ENCODE measurements at places on chromosomes 13 and 19.

- no peak for DNase-seq
These were observed 22.5 kb downstream of the RNASEH2B start for GRCh38 chr13:50932091-50932490.

DNA sequence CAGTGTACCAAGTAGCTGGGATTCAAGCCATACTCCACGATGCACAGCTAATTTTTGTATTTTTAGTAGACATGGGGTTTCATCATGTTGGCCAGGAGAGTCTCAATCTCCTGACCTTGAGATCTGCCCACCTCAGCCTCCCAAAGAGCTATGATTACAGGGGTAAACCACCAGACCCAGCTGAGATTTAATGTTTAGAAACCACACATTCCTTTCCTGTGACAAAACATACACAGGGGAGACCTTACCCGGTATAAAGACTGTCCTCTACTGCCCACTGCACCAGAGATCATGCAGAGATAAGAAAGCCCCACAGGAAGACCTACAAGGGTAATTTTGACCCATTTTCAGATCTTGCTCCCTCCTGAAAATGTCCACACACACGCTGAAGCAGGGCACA is 22.8 kb upstream of the ZNF83 start:
- DNase-seq, result no peak

DNA sequence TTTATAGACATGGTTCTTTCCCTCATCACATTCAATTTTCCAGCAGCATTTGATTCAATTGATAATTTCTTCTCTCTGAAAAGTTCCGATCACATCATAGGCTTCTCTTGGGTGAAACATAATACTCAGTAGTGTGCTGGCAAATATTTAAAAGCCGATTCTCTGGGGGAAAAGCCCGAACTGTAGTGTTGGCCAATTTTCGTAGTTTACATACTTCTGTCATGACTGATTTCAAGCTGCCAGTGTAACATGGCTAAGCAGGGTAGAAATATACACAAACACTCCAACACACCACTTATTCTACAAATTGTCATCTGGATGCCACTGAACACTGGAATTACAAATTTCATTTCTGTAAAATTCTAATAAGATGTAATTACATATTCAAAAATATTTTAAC is 56.1 kb upstream of the FREM2 start:
- DNase-seq, result no peak

DNA sequence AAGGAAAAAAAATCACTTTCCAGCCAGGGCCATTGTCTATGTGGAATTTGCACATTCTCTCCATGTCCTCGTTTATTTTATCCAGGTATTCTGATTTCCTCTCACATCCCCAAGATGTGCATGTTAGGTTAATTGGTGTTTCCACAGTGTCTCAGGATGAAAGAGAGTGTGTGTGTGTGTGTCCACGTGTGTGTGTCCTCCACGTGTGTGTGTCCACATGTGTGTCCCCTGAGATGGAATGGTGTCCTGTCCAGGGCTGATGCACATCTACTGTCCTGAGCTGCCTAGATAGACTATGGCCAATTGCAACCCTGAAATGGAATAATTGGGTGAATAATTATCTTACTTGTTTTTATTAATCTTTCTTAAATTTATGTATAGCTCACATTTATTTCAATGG is 2436.5 kb downstream of the PCDH9 start:
- DNase-seq, result no peak

GRCh38 chr19:45110851-45111266 is 17.9 kb downstream of the PPP1R37 start:
- DNase-seq, result no peak

- DNase-seq, result no peak
These were observed 7.0 kb upstream of the POMP start for GRCh38 chr13:28651810-28652401.

All from stimulated activated CD4-positive, alpha-beta T cell treated with anti-CD3 and anti-CD28 coated beads, Interleukin-1b, Interleukin-23, amount 100 ng/mL, for 24 hours (primary cell).